Activated CD8-positive, alpha-beta T cell treated with anti-CD3 and anti-CD28 coated beads for 36 hours (primary cell): ENCODE measurements at places on chromosomes 2 and 18.

GRCh38 chr2:439077-439476 lies 151.2 kb upstream of the ALKAL2 start:
- no peak for DNase-seq

DNA sequence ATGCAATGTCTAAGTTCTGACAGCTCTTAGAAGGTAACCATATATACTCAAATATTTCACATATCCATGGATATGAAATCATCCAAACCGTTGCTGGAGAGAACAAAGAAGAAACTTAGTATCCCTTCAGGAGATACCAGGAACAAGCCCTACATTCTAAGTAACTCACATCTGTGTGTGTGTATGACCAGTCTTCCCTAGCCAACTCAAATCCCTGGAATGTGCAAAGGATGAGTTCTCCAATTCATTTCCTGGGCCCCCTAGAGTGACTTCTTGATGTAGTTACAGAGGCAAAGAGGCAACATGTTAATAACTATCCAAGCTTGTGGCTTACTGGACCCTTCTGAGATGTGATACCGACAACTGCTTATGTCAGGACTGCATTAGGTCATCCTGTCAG lies 20.1 kb downstream of the TPGS2 start:
- no peak for DNase-seq

- no peak for DNase-seq
These were observed 185.6 kb upstream of the COPS8 start for GRCh38 chr2:236899950-236900640.

DNA sequence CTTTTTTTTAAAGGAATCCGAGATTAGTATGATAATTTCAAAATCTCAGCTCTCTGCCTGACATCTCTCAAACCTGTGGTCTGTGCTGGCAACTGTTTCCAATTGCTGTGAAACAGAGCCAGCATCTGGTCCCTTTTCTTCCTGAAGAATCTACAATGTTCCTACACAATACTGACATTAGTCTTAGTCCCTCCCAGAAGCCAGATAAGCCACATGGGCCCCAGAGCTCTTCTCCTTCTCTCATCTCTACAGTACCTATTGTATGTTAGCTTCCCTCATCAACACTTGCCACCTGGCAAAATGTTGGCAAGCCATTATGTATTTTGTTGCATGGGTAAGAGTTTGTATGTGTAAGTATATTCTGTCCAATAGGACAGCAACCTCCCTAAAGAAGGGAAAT lies 62.9 kb upstream of the CDKL4 start:
- no peak for DNase-seq

- no peak for DNase-seq
These were observed 144.0 kb downstream of the LDLRAD4 start for GRCh38 chr18:13362607-13363006.

DNA sequence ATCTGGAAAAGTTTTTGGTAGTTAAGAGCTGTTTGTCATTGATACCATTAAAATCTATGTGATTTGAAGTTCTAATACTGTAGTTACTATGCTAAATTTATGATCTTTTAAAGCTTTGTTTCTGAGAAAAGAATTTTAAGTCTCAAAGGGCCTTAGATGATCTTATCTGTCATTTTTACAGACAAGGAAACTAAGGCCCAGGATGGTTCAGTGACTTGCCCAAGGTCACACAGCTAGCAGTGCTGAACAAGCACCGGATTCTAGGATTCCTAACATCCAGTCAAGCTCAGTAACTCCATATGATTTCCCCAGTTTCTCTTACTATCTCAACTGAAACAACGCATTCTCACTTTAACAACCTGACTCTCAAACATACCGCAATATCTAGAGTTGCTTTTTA lies 37.7 kb downstream of the PELI1 start:
- no peak for DNase-seq

GRCh38 chr2:138718405-138718804 lies 61.8 kb downstream of the NXPH2 start:
- no peak for DNase-seq

DNA sequence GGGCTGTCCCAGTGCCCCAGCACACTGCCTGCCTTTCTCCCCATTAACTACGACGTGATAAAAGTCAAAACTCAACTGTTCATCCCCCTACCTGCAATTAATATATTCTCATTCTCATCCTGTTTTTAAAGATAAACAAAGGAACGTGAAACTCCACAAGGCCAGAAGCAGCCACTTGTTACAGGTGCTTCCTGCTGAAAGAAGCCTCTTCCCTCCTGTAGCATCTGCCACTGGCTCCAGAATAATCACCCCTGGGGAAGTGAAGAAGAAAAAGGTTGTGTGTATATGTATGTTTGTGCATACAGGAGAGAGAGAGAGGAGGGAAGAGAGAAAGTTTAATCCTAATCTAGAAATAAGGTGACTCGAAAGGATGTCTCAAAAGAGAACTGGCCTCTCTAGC lies 27.1 kb downstream of the KIAA2012 start:
- DNase-seq: no peak

DNA sequence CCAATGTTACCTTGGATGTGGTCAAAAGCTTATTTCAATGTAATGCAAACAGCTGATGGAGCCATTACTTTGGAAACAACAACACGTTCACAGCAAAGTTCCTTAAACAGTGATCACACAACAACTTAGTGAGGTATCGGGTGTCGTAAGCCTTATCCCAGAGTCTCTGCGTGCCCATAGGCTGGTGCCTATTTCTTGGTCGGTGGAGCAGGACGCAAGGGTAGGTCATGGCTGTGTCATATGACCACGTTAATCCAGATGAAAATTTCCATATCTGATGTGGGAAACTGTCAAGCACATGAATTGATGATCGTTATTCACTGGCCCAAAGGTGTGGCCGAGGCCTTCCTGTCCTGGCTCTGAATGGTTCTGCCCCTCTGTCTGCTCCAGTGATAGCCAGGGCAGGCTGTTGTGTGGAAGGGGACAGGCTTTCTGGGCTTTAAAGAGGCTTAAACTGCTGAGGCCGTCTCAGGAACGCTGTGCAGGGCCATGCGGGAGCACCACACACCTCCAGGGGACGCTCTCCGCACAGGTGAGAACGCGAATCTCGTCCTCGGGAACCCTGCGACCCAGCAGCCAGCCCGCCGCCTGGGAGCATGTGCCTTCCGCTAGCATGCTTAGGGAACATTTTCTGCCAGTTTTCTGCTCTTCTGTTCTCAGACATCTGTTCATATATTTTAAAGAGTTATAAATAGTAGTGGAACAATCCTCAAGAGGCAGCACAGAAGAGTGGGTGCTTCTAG lies 90.6 kb downstream of the KCTD1 start:
- DNase-seq: no peak

- no peak for DNase-seq
These were observed 8.0 kb upstream of the KLHL29 start for GRCh38 chr2:23376972-23377371.

DNA sequence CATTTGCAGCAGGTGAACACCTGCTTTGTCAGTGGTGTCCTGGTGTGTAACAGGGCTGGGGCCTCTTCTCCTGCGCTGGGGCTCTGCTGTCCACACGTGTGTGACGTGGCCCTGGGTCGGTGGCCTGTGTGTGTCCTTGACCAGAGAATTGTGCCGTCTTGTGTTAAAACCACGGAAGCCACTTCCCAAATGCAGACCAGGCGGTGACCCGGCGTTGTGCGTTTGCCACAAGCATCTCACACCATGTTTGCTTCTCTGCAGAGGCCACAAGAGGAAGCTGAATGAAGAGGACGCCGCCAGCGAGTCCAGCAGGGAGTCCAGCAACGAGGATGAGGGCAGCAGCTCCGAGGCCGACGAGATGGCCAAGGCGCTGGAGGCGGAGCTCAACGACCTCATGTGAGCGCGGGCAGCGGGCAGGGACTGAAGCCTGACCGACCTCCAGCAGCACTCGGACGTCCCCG lies 44.3 kb upstream of the KCNG2 start:
- DNase-seq: no peak

- DNase-seq: no peak
These were observed 32.9 kb upstream of the ALK start for GRCh38 chr2:29954316-29954715.

DNA sequence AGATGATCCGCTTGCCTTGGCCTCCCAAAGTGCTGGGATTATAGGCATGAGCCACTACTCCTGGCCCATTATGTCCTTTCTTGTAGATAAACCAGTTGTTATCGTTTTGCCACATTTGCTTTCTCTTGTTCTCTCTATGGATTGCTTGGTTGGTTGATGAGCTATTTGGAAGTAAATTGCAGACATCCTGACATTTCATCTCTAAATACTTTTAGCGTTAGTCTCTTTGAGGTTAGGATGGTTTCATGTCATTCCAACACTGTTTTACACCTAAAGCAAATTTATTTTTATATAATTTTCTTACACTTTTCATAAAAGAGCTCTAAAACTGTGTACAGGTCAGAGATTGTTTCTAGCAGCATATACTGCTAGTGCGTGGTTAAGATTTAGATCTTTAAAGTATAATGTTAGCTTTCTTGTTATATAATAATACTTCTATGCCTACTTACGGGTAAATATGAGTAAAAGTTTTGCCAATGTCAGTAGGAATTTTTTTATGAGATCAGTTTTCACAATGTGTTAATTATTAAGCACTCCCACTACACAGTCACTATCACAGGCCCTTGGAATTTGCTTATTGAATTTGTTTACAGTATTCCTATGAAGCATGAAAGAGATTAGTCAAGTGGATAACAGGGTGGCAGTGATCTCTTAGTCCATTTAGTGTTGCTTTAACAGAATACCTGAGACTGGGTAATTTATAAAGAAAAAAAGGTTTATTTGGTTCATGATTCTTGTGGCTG lies 10.3 kb downstream of the POLI start:
- no peak for DNase-seq

DNA sequence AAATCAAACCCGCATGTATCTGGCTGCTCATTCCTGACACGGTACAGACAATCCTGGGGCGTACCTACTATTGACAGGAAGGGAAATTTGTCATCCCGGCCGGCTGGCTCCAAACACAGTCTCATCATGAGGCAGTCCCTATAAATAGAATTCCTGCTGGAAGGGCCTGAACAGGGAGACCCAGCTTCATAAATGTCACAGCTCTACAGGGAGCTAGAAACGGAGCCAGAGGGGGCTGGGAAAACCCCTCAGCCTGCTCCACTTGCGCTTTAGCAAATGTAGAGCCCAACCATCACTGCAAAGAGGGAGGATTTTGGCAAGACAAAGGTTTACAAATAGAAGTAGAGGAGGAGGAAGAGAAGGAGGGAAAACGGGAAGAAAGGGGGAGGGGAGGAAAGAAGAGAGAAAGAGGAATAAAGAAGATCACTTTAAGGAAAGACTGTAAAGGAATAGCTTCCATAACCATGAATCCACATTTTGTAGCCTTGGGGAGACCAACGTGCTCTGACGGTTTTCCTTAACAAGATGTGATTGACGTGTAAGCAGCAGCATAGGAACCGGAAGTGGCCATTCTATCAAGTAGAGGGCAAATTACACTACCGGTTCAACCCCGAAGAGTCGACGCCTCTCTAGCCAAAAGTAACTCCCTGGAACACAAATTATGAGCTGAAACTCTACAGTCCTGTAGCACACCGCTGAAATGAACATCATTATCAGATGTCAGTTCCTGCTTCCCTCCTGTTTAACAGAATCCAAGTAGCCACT lies 56.8 kb upstream of the TTN start:
- DNase-seq: no peak

- peak; percentile 77 for DNase-seq
These were observed 127.3 kb downstream of the PRKCE start for GRCh38 chr2:45778720-45779171.

- DNase-seq: peak; percentile 41
These were observed 40.7 kb upstream of the GALR1 start for GRCh38 chr18:77208964-77209363.

DNA sequence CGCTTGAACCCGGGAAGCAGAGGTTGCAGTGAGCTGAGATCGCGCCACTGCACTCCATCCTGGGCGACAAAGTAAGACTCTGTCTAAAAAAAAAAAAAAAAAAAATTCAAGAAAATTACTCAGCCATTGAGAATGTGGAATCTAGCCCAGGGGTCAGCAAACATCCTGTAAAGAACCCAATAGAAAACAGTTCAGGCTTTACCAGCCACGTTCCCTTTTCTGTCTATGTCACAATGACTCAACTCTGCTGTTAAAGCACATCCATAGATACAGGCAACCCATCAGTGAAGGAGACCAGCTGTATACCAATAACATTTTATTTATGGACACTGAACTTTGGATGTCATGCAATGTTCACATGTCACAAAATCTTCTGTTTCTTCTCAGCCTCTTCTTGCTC lies 435.6 kb upstream of the GYPC start:
- no peak for DNase-seq

DNA sequence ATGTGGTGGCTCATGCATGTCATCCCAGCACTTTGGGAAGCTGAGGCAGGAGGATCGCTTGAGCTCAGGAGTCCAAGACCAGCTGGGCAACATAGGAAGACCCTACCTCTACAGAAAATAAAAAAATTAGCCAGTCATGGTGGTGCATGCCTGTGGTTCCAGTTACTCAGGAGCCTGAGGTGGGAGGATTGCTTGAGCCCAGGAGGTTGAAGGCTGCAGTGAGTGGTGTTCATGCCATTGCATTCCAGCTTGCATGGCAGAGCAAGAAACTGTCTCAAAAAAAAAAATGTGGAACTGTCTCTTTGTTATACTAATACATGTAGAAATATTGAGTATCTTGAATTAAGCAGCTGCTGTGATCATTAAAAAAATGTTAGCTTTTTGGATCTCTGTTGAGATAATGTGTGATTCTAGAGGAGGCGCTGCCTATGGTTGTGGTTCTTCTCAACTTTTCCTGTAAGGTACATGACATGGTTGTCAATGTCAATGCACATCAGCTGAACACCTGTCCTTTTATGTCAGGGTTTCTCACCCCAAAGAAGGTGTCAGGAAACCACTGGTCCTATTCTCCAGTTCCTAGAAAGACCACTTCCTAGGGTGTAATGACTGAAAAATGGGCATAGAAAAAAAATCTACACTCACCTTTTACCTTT lies 34.7 kb upstream of the IL1RL1 start:
- DNase-seq: no peak

DNA sequence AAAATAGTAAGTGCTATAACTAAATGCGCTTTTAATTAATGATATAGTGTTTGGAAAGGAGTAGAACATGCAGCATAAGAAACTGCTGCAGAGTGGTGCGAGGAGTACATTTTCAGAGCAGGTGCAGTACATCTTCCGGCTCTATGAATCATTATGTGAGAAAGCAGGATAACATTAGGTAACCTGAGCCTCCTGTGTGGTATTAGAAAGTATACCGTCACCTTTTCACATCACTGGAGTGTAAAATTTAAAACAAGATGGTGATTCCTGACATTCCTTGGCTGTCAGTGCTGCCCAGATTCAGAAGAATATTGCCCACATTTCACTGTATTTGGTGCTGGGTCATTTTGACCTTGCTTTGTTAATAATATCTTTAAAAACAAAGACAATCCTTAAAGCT lies 7.8 kb upstream of the DYNC2LI1 start:
- no peak for DNase-seq

GRCh38 chr2:161237392-161238264 lies 70.6 kb upstream of the PSMD14 start:
- peak; percentile 68 for DNase-seq

GRCh38 chr2:142425551-142425950 lies 294.7 kb upstream of the LRP1B start:
- no peak for DNase-seq

DNA sequence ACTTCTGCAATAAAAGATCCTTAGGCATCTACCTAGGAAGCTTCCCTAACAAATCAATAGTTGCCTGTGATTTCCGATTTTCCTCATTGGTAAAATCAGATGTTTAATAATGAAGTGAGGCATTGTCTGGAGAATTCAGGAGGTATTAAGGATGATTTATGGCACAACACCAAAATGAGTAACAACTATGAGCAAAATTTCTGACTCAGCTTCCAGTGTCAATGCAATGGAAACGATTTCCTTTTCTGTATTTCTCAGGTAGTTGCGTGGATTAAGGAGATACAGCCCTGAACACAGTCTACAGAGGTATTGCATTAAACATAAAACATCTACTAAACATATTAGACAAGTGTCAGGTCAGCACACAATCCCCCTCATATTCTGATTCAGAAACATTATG lies 99.5 kb downstream of the EPB41L3 start:
- no peak for DNase-seq
